ENCODE measurements at places on chromosomes 7 and 10. TPM values are rescaled to one million over a fixed set of nuclear protein-coding genes. Genes with fewer than 3 reads are reported as not detected.

The IQUB gene
- 0.34 TPM for polyA plus RNA-seq

The COL17A1 gene
- not detected for polyA plus RNA-seq

The NOS3 gene
- polyA plus RNA-seq, result not detected

The GNGT1 gene
- not detected for polyA plus RNA-seq

The PSD gene
- 1.7 TPM for polyA plus RNA-seq

The HOXA10 gene
- polyA plus RNA-seq, result not detected

The CPN1 gene
- polyA plus RNA-seq, result not detected

The ZEB1 gene
- polyA plus RNA-seq, result 26.9 TPM

The INSYN2A gene
- 0.60 TPM for polyA plus RNA-seq

The GATA3 gene
- polyA plus RNA-seq, result not detected

The PAOX gene
- 5.3 TPM for polyA plus RNA-seq

The IGFBP1 gene
- not detected for polyA plus RNA-seq

The PTPRN2 gene
- 1.4 TPM for polyA plus RNA-seq

The PRR15 gene
- polyA plus RNA-seq, result not detected

The ZDHHC4 gene
- 51.9 TPM for polyA plus RNA-seq

The LBX1 gene
- not detected for polyA plus RNA-seq

The AGAP3 gene
- 15.5 TPM for polyA plus RNA-seq

The AP3M1 gene
- 34.4 TPM for polyA plus RNA-seq

The TACC2 gene
- 25.7 TPM for polyA plus RNA-seq

The MLXIPL gene
- not detected for polyA plus RNA-seq

The CTBP2 gene
- 7.5 TPM for polyA plus RNA-seq

The ANKRD30A gene
- polyA plus RNA-seq, result not detected

The AKR1C4 gene
- not detected for polyA plus RNA-seq

The ZNF438 gene
- 2.8 TPM for polyA plus RNA-seq

The LDB3 gene
- 2.1 TPM for polyA plus RNA-seq

The AFAP1L2 gene
- 0.62 TPM for polyA plus RNA-seq

The UNCX gene
- not detected for polyA plus RNA-seq

The ANXA8 gene
- not detected for polyA plus RNA-seq

The TFEC gene
- polyA plus RNA-seq, result not detected

The ZP3 gene
- polyA plus RNA-seq, result not detected

The ASB15 gene
- polyA plus RNA-seq, result 0.28 TPM

The TMEM225B gene
- polyA plus RNA-seq, result not detected

The EPO gene
- not detected for polyA plus RNA-seq

The SFTPA2 gene
- polyA plus RNA-seq, result 0.28 TPM

The BICC1 gene
- not detected for polyA plus RNA-seq

The HSPA12A gene
- 62.9 TPM for polyA plus RNA-seq

The AOAH gene
- 6.5 TPM for polyA plus RNA-seq
